Ascending aorta (tissue), 2 donors: ENCODE measurements at places on chromosomes 7 and 10. TPM values are rescaled to one million over a fixed set of nuclear protein-coding genes. Genes with fewer than 3 reads are reported as not detected.

DNA sequence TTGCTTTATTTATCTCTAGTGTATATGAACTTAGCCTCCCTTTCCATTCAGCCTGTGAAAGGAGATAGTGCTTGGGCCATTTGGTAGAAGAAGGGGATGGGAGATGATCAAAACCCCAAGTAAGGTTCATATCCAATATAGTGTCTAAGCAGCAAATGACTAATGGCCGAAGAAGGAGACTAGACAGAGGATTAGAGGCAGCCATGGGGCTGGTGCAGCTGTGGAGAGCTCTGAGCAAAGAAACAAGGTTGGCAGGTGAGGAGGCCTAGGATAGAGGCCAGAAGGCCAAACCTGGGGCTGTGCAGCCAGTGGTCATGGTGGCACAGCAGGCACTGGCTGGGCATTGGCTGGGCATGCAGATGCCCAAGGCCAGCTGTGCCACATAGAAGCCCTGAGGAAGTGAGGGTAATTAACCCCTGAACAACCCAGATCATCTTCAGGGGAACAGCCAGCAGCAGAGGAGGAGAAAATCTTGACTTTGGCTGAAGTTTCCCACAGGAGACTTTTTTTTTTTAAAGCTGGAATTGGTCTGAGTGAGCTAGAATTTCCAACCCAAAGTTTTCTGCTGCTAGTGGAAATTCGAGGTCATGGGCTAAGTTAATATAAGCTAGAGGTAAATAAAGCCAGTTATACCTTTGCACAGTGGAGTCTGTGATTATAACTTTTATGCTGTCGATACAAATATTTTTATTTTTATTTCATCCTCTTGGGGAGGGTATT lies 10.3 kb upstream of the CPA1 start:
- no peak for DNase-seq

DNA sequence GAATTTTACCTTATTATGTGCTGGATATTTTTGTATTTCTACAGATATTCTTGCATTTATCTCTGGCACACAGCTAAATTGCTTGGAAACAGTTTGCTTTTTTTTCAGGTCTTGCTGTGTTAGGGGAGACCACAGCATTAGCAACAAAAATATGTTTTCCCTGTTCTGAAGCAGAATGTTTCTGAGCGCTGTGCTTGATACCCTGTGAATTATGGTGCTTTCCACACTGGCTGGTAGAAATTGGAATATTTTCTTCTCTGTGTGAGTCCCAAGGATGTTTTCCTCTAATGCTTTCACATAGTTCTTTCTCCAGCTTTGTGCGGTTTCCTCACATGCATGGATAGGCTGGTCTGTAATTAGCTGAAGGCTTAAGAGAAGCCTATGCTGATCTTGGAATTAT lies 651.6 kb upstream of the IGFBP3 start:
- no peak for DNase-seq

Gene DNAH11
- 0.75 TPM for total RNA-seq

GRCh38 chr10:21048068-21048467 lies 151.0 kb upstream of the NEBL start:
- no peak for DNase-seq

- no peak for DNase-seq
Measured at GRCh38 chr7:155824227-155824886, 12.1 kb upstream of the SHH start.

- DNase-seq: no peak
Measured at GRCh38 chr10:61749291-61749690, 86.6 kb downstream of the CABCOCO1 start.

Gene NUDT13
- total RNA-seq: 7.6 TPM

Gene POU6F2
- total RNA-seq: not detected

DNA sequence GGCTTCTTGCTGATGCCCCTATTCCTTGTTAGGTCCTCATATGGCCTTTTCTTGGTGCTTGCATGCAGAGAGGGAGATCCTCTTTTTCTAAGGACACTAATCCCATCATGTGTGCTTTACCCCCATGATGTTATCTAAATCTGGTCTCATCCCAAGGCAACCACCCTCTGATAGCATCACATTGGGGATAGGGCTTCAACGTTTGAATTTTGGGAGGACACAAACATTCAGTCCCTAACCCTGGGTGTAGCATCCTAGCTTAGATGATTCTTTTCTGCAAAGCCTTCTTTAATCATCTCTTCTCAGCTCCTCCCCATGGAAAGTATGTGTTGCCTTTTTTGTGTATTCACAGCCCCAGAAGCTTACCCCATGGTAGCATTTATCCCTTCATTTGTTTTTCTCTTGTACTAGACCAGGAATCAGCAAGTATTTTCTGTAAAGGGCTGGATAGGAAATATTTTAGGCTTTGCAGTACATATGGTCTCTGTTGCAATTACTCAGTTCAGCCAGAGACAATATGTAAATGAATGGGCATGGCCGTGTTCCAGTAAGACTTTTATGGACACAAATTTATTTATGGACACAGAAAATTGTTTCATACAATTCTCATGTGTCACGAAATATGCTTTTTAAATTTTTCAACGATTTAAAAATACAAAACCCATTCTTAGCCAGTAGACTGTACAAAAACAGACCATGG lies 101.5 kb upstream of the CSTF2T start:
- DNase-seq: peak; percentile 69

Gene GIMAP7
- 9.4 TPM for total RNA-seq

DNA sequence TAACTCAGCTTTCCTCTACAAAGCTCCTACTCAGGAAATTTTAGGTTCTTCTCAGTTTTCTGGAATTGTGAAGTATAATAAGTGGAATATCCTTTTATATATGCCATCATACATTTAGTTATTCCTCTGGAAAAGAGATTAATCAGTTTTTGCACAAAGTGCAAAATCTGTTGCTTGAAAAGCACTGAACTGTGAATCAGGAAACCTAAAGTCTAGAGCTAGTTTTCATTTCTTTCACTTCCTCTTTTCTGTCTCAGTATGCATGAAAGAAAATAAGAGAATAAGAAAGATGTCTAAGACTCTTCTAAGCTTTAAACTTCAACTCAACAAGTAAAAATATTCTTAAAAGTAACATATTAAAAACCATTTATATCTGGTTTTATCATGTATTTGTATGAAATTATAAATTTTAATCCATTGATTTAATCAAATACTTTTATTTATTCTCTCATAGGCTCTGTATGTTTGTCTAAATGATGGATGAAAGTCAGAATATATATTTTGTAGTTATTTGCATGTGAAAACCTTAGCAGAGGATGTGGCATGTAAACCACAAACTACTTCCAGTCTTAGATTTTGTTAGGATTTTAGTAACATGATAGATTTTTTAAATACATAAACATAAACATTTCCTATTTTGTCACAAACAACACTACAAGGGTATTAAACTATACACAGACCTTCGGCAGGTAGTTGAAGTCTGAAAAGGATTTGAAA lies 1073.0 kb downstream of the XPNPEP1 start:
- DNase-seq: no peak

Gene DKK1
- total RNA-seq: 1.6 TPM

Gene CNNM1
- not detected for total RNA-seq

Gene TMEM229A
- total RNA-seq: not detected

Gene HTR7
- total RNA-seq: 1.8 TPM

Gene ACSM6
- not detected for total RNA-seq

- no peak for DNase-seq
Measured at GRCh38 chr10:36057180-36057579, 415.1 kb upstream of the FZD8 start.

Gene CPVL
- total RNA-seq: 15.2 TPM

Gene JAZF1
- 37.7 TPM for total RNA-seq

- DNase-seq: no peak
Measured at GRCh38 chr7:36245684-36246299, 92.7 kb downstream of the EEPD1 start.

Gene CLCN1
- not detected for total RNA-seq

GRCh38 chr10:109783286-109783685 lies 140.0 kb downstream of the XPNPEP1 start:
- no peak for DNase-seq

GRCh38 chr10:86775870-86776180 lies 19.4 kb downstream of the BMPR1A start:
- no peak for DNase-seq

GRCh38 chr10:75773813-75774782 lies 342.7 kb downstream of the LRMDA start:
- DNase-seq: no peak

Gene TUBAL3
- not detected for total RNA-seq

DNA sequence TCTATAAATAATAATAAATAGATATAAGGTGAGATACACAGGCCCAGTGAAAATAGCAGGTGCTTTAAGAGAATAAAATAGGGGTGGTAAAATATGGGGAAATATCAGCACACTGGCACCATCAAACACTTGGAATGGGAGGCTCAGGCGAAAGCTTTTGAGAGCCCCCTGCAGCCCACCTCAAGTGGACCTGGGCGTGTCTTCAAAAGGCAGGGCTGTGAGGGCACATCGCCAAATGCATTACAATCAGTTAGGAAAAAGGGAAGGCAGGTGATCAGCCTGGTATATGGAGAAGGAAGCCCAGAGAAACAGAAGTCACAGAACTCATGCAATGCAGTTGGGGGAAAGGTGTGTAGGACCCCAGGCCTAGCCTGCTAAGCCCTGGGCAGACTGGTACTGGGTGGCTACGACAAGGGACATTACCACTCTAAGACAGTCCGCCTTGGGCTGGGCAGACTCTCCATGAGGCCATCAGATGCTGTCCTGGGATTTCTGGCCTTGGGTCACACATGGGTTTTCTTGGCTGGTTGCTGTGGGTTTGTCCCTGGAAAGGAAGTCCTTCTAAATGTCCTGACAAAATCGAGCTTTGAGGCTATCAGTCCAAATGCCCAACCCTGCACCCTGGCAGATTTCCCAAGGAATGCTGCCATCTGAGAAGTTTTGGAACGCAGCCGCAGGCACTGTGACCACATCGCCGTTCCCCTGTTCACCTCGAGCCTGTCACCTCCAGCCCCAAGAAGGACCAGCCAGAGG lies 330.6 kb downstream of the GRID1 start:
- DNase-seq: no peak

DNA sequence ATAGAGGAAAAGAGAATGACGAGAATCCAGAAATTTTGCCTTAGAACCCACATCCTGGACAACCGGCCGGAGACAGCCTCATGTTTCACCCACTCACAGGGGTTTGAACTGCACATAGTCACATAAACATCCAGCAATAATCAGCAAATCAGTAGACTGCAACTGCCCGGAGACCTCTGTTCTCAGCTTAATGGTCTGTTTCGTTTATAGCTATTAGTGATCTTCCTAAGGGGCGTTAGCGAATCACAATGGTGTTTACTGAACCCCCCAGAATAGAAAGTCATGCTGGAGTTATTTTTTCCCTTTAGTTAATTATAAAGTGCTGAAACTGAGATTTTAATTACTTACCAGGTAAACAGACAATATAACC lies 98.4 kb downstream of the SFMBT2 start:
- DNase-seq: no peak

Gene RADIL
- total RNA-seq: 42.4 TPM

- no peak for DNase-seq
Measured at GRCh38 chr10:33304423-33305225, 29.8 kb downstream of the NRP1 start.

Gene TMEM213
- not detected for total RNA-seq

GRCh38 chr7:157718303-157719007 lies 381.7 kb downstream of the DNAJB6 start:
- no peak for DNase-seq

DNA sequence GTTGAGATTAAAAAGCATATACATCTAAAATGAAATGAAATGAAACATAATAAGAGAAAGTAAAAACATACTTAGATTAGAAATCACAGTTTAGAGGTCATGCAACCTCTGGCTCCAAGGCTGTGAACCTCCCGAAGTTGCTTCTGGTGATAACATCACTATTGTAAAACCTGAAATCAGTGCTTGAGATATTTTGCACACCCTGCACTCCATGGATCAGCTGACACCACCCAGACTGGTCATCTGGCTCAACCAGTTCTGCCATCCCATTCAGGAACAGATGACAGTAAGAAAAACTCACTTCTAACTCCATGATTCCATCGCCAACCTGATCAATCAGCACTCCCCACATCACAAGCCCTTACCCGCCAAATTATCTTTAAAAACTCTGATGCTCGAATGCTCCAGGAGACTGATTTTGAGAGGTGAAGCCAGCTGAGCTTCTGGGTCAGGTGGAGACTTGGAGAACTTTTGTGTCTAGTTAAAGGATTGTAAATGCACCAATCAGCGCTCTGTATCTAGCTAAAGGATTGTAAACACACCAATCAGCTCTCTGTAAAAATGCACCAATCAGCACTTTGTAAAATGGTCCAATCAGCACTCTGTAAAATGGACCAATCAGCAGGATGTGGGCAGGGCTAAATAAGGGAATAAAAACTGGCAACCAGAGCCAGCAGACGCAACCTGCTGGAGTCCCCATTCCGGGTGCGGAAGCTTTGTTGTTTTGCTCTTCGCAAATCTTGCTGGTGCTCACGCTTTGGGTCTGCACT lies 162.6 kb upstream of the MAGI2 start:
- no peak for DNase-seq
